ENCODE measurements at places on chromosomes 11 and 22.

DNA sequence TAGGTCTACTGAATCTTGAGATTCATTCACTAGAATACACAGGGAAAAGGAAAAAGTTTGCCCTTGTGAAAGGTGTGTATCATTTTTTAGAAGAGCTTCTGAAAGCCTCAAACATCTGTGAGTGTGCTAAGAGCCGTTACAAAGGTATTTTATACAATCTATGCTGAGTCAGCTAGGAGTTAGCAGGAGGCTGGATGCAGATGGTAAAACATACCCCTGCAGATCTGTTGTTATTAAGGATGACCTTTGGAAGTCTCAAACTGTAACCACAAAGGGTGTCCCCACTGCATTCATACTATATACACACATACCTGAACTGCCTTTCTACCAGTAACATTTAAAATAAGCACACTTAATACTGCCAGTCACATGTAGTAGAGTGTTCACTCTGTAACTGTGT is 8.4 kb upstream of the C11orf91 start:
- no peak for DNase-seq

DNA sequence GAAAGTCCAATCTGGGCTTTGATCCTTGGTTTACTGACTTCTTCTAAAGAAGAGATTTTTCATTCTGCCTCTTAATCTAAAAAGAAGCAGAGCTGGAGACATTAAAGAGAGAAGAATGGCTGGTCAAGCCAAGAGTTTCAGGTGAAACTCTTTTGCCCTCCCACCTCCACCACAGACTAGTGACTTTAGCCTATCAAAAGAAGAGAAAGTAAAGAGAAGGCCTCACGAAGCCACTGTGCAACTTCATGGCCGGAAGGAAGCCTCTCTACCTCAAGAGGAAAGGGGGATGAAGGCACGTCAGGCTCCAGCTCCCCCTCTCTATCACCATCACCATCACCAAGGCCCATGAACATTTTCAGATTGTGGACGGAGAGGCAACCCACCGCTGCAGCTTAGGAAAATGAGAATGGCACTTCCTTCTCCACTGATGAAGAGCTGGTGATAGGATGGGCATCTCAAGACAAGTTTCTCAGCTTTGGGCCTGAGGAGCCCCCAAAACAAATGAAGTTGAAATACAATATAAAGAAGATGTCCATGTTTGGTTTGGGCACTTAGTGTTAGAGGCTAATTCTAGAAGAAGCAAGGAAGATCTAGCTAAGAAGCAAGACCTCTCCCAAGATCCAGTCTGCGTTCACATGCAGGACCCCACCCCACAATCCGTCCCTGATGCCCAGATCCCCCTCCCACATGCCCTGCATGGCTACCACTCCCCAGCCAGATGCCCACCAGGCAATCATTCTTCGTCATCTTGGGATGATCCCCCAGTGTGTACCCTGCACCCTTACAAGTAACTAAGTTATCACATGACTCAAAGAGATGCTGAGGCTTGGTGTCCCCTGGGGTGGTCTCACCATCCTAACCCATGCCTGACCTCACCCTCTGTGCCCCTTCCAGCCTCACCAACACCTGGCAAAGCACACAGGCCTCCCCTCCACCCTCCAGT is 52.6 kb downstream of the IGSF9B start:
- DNase-seq, result no peak

DNA sequence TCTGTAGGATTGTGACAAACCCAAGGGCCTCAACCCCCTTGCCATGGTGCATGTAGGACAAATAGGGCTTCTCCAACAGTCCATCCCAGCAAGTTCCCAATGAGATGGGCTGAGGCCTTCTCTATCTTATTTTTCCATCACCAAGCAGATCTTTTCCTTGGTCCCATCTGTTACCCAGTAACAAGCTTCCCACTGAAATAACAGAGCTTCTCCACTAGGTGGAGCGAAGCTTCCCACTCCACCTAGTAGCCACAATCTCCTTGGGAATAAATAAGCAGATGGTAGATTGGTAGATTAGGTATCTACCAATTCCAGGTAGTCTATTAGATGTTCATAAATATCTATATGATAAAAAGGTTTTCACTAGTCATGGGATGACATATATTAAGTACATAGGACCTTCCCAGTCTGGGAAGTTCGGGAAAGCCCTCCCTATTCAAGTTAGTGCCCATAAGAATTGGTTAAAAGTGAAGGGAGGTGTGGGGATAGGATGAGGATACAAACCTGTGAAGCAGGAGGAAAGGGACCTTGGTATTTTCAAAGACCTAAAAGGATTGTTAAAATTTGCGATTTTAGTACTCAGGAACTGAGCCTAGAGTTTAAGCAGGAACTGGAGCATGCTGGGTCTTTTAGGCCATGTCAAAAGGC is 5.9 kb upstream of the OR52L1 start:
- no peak for DNase-seq

DNA sequence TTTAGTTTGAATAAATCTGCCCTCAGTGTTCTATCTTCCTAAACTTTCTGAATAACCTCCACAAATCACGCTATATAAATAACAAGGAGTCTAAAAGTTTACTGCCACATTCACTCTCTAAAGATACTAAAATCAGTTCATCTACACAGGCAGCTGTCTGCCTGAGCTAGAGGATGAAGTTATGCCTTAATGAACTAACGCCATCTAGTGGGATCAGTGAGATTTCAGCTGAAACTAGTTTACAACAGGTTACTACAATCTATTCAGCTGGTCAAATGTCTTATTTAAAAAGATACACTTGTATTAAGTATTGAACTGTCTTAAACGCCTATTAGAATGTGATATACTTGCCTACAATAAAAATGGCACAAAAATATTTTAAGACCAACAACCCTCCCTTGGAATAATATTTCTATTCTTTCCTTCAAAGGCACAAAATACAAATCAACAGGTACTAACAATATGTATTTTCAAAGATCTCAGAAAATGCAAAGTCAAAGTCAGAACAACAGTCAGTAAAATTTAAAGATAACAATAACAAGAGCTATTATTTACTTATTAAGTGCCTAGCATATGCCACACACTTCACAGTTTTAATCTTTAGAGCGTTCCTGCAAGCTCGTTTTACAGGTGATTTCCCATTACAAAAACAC is 84.1 kb downstream of the LARGE2 start:
- DNase-seq, result no peak

DNA sequence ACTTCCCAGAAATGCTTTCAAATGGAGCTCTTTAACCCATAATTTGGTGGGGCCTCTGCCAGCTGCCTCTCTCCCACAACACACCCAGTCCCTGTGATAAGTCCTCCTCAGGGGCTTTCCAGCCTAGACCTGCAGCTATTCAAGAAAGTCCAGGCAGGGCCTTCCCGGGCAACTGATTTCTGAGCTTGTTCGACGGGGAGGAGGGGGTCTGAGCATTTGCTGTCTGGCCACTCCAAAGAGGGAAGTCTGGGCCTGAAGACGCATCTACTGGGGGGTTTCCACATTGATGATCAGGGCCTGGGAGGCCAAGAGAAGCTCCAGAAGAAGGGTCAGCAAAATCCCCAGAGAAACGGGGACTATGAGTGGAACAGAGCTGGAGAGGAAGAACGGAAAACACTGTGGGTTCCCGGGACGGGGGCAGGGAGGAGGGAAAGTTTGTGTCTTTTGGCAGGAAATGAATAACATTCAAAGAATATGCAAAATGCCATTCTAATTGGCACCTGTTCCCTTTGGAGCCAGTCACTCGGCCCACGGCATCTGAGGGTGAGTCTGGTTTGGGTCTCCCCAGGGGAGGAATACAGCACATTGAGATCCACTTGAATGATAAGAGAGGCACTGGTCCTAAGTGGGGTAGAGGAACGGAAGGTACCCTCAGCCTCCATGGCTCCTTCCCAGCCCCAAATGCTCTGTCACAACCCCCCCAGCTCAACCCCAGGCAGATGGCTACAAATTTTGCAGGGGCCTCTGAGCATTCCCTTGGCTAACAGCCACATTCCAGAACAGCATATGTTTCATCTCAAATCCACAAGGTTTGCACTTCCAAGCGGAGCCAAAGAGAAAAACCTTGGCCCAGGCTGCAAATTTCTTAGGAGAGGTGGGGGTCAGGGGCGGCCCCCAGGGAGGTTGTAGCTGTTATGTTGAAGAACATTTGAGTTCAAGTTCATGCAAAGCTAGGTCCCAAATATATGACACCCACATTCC is 72.0 kb downstream of the RPUSD4 start:
- no peak for DNase-seq

DNA sequence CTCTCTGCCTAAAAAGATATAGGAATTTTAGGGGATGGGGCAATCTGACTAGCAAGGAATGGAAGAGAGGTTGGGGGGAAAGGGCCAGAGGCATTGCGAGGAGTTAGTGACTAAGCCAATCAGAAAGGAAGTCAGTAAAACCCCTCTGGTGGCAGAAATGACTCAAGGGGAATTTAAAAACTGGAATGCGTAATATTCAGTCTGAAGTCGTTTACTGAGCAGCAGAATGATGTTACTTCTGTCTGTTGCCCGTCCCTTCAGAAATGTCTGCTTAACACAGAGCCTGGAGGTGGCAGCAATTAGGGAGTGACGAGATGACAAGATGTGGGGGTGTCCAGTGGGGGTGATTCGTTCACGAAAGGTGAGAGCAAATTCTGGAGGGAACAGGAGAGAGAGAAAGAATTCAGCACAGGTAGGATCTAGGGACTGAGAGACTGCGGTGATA is 107.7 kb upstream of the CLMP start:
- DNase-seq, result peak; percentile 27

DNA sequence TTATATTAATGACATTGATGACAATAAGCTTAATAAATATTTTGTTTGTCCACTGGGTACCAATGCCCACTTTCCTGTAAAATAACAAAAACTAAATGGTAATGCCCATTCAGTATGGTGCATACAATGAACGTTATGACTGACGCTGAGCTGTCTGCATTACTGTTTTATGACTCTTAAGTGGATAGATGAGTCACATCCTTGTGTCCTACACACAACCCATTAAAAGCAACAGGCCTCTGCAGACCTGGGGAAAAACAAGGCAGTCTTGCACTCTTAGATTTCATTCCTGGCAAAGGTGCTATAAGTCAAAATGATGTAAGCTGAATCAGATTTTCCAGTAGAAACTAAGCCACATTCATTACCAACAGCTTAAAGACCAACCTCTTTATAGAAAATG is 176.3 kb upstream of the TMEM45B start:
- DNase-seq, result no peak

DNA sequence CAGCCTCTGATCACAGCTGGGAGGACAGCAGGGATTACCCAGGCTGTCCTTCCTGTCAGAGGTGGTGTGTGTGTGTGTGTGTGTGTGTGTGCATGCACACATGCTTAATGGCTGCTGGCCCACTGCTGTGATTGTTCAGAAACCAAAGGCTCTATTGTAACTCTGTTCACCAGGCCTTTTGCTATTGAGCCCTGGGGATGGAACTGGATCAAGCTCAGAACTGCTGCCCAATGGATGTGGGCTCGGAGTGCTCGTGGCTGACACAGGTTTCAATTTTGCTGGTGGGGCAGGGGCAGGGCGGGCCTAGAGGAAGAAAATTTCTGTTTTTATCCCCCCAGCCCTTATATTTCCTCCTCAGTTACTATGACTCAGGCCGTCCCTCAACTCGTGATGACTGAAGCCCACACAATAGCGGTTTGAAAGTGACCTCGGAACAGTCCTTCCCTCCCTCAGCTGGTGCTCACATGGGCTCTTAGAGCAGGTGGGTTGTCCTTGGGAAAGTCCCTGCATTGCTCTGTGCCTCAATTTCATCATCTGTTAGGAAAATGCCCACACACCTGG is 359.3 kb downstream of the TENM4 start:
- peak; percentile 19 for DNase-seq

GRCh38 chr11:28168718-28169117 is 60.5 kb downstream of the METTL15 start:
- no peak for DNase-seq

DNA sequence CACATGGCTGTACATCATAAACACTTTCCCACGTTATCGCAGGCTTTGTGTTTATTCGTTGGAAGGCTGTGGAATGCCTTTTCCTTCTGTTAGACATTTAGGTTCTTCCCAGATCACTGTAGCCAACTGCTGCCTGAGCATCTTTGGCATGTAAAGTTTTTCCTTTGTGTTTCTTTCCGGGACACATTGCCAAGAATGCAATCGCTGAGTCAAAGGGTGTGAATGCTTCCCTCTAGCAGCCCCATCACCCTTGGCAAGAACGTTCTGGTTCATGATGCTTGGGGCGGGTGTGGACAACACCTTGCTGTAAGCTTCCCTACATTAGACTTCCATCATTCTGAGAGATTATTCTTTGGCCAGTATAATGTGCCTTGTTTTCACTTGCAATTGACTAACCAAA is 136.2 kb downstream of the OSBP2 start:
- no peak for DNase-seq

DNA sequence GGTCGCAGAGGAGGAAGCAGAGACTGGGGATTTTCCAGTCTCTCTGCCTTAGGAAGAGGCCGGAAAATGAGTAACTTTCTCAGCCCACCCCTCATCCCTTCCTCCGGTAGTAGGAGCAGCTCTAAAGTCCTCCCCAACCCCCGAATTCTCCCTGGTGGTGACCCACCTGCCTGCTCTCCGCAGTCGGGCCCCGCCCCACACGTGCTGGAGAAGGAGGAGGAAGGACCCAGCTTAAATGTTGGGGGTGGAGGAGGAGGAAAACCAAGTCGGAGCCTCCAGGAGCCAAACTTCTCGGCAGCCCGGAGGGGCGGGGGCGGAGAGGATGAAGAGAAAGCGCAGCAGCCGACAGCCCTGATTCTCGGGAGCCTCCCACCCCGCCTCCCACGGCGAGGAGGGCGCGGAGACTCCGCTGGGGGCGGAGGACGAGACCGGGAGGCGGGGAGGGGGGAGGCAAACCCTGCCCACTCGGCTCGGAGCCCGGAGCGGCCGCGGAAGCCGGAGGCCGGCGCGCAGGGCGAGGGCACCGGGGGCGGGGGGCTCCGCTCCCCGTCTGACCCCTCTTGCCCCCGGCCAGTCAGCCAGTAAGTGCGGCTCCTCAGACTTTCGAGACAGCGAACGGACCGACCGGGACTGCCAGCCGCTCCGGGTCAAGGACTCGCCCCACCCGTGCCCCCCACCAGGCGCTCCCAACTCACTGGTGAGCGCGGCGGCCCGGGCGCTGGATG is at the start of gene TPBGL:
TSS of gene TPBGL (plus strand) at position 464 of the 725 bp plus-strand sequence. CDS start 276 bp downstream, outside the sequence.
- no peak for DNase-seq

GRCh38 chr22:23364389-23364788 is 184.1 kb downstream of the BCR start:
- no peak for DNase-seq

DNA sequence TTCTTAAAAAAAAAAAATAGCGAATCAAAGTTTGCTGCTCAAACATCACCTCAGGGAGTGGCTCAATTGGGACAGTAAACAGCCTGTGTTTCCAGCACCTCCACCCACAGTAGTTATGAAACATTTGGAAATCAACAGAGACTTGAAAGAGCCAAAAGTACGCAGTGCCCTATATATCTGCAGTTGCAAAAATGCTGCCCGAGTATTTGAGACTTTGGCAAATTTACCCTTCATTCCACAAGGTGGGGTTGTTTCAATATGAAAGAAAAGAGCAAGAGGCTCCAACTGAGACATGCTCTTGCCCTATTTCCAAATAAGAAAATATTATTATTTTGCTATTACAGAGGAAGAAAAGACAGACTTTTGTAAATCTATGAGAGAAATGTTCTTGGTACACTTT is 851.1 kb upstream of the RAG2 start:
- DNase-seq, result no peak

Measured in nucleus accumbens (tissue), 56 donors.